Mesenteric fat pad (tissue), 1 donor: ENCODE measurements at places on chromosomes 5 and 9.
A peak's percentile ranks its signal among the peaks of the same experiment; 100 is the strongest.

DNA sequence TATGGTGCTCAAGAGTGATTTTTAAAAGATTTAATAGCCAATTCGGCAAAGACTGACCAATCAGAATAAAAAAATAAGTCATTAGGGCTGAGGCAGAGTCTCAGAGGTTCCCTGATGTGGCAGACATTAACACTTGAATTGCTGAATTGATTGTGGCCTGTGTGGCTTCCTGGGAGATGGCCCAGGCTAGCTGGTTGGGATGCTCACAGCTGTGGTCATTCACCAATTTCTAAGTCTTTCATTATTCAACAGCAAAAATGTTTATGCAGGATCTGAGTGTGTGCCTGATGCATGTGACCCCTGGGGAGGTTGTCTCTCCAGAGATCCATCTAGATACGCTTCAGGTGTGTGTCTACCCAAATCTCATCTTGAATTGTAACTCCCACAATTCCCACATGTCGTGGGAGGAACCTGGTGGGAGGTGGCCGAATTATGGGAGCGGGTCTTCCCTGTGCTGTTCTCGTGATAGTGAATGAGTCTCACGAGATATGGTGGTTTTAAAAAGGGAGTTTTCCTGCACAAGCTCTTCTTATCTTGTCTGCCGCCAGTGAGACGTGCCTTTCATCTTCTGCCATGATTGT is 632.6 kb upstream of the SEMA6A start:
- DNase-seq = no peak

- DNase-seq = no peak
Observed at GRCh38 chr9:120926397-120926928, at the start of gene TRAF1. TRAF1 (minus strand) TSS chr9:120926796; CDS start chr9:120926075, 721 bp downstream.

- DNase-seq = peak; percentile 88
Observed at GRCh38 chr9:134502809-134503211, 138.8 kb upstream of the COL5A1 start.

DNA sequence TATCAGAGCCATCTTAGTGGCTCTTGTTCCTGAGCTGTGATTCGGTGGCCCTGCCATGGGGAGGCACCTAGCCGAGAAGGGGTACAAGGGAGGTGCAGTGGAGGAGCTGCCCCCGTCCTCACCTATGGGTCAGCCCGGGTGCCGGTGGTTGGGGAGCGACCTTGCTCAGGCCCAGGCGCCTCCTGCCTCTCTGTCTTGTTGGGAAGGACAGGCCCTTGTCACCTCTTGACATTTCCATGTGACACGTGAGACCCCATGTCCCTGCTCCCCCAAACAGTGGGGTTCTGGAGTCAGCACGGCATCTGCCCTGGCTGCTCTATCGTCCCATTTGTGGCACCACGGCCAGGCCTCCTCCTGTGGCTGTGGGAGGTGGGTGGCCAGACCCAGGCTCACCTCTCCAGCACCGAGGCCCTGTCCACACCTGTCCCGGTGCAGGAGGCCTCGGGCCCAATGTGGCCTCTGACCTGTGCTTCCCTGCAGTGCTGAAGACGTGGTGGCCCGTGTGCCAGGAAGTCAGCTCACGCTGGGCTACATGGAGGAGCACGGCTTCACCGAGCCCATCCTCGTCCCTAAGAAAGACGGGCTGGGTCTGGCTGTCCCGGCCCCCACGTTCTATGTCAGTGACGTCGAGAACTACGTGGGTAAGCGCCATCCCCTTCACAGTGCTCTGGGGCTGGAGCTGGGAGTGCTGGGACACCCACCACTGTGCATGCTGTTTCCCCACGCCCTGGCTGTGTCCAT is 68.9 kb downstream of the PHF2 start:
- peak; percentile 83 for DNase-seq

DNA sequence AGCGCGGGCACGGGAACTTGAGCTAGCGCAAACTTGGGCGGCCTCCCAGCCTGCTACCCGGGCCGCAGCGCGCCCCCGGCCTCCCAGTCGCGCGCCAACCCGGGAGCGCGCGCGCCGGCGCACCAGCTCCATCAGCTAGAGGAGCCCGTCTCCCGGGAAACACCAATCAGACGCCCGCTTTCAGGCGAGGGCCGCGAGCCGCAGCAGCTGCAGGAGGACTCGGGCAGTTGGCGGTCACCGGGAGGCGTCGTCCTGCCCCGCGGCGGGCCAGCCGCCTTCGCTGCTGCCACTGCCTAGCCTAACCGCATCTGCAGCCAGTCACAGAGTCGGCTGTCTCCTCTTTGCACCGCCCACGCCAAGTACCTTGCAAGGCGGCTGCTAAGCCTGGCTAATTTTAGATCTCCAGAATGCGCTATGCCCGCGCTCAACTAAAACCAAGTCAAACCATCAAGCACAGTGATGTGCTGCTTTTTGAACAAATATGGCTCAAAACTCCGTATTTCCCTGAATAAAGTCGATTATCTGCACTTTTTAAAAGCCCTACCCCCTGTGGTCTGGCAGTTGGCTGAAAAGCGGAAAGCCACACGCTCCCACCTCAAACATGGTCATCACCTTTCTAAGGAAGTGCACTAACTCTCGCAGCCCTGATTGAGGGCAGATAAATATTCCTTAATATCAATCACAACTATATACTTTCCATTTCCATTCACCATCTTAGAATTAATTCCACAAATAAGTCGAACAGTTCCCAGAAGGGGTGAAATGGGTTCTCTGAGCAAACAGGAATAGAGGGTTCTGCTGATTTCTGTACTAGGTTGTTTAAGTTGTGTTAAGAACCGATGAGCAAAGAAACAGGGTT is 221.8 kb downstream of the MEF2C start:
- DNase-seq = no peak

- no peak for DNase-seq
Observed at GRCh38 chr9:33300546-33300945, 10.2 kb downstream of the NFX1 start.

DNA sequence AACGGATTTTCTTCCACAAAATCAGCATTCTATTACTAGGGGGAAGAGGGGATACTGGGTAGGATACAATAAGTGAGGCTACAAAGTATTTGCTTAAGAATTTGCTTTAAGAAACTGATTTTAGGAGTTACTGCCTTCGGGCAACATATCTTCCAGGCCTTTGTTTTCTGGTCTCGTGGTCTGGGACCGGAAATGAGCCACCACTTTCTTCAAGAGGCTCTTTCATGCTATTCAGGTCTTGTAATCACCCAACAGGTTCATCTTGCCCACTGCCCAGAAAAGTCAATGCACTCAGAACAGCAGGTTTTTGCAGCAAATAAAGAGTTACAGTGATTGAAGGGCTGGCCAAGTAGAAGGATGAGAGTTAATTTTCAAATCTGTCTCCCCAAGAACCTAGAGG is 6.6 kb upstream of the AOPEP start:
- no peak for DNase-seq

DNA sequence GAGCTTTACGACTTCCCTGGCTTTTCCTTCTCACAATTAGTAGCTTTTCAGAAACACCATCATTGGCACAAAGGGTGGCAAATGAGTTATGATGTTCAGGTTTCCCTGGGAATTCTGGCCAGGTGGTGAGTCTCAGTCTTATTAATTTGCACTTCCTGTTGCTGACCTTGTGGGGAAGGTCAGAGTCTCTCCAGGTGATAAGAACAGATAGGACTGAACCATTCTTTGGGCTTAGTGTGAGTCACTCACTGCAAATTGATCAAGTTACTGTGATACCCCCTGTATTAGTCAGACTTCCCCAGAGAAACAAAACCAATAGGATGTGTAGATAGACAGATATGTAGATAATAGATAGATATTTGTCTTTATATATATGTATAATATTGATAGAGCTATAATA is 53.8 kb upstream of the RANBP3L start:
- DNase-seq = no peak

GRCh38 chr9:1300941-1301340 is 250.8 kb downstream of the DMRT2 start:
- DNase-seq = no peak

- no peak for DNase-seq
Observed at GRCh38 chr5:90421136-90421535, 11.6 kb upstream of the CETN3 start.
